Myocyte (in vitro differentiated cells): ENCODE measurements at places on chromosomes 5 and 9. TPM values are rescaled to one million over a fixed set of nuclear protein-coding genes. Genes with fewer than 3 reads are reported as not detected.

DNA sequence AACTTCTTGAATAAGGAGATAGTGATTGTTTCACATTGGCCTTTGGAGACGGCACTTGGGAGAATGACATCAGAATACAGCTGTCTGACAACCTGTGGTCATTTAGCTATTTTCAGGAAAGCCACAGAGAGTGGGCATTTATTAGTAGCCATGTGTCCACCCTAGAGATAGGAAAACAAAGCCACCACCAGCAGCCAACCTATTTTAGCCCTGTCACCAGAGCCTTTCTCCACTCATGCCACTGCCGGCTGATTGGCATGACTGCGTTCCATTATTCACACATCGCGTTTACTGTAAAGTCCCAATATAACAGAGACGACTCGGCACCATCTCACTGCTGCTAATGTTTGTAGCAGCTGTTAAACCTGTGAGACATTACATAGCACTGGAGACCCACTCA, 330.1 kb downstream of the NDUFS4 start:
- peak; percentile 90 for DNase-seq

GRCh38 chr5:131495536-131496399, 139.3 kb downstream of the RAPGEF6 start:
- DNase-seq: no peak

DNA sequence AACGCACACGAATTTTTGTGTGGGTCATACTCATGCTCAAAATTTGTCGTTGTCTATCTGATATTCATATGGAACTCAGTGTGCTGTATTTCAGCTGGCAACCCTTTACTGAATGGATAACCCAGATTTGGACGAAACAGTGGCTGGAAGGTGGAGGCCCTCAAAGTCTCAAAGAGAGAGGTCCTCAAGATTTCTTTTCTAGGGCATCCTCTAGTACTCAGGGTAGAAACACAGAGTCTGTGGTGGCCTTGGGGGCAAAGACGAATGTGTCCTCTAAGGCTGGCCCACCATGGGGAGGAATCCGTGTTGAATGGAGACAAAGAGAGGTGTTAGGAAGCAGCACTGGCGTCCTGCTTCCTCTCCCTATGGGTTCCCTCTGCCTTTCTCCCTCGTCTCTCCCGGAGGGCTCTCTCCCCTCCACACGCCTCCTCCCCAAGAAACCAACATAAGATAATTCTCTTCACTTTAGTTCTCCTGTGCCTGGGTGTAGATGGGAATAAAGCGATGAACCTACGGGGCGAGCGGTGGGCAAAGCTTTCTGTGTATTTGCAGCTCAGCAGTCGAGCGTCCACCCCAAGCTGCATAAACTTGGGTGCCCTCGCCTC, 333.7 kb downstream of the CWC27 start:
- no peak for DNase-seq

- DNase-seq: no peak
These were observed 113.8 kb downstream of the GNAQ start for GRCh38 chr9:77917800-77918199.

- DNase-seq: no peak
These were observed 300.0 kb downstream of the SH3GL2 start for GRCh38 chr9:17878810-17879370.

DNA sequence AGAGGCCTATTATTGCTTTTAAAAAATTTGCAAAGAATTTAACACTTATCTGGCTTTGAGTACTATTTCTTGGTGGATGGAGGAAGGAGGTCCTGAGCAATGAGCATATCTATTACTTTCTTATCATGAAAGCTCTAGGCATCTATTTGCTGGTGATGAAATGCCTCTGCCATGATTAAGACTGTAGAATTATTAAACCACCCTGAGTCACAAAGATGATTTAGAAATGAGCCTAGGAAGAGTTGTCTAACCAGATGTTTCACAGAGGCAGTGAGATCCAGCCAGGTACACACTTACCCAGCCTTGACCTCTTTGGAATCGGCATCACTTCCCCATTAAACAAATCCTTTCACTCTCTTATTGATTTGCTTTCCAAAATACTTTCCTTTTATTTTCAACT, 304.4 kb upstream of the KIF2A start:
- no peak for DNase-seq

DNA sequence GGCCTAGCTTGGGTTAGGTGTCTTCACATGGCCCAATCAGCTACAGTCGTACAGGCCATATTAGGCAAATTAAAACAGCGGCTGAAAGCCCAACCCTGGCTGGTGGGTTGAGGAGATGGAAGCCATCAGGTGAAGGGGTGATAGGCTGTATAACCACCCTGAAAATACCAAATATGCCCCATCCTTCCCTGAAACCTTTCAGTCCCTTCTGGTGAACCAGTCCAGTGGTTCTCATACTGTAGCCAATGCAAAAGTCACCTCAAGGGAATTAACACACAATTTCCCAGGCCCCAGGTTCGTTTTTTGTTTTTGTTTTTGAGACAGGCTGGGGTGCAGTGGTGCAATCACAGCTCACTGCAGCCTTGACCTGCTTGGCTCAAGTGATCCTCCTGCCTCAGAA, 19.8 kb upstream of the KCNV2 start:
- no peak for DNase-seq

DNA sequence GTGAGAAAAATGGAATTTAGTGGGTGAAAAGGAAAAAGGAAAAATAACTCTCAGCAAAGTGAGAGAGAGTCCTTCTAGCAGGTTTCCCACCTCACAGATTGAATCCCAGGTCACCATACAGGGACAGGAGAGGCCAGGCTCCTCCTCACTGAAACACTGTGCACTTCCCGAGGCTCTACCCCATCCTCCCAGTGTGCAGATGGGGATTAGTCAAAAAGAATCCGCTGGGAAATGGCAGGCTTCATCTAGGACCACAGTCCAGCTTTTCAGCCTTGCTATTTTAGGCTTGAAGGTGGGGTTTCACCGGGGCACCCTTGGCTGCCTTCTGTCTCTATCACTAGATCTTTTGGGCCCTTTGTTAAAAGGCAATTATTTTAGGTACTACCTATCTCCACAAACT, 47.8 kb downstream of the YIPF5 start:
- no peak for DNase-seq

GRCh38 chr9:131579789-131580211, 34.5 kb downstream of the PRRT1B start:
- no peak for DNase-seq

GRCh38 chr9:136088939-136089696, 6.0 kb downstream of the NACC2 start:
- no peak for DNase-seq

DNA sequence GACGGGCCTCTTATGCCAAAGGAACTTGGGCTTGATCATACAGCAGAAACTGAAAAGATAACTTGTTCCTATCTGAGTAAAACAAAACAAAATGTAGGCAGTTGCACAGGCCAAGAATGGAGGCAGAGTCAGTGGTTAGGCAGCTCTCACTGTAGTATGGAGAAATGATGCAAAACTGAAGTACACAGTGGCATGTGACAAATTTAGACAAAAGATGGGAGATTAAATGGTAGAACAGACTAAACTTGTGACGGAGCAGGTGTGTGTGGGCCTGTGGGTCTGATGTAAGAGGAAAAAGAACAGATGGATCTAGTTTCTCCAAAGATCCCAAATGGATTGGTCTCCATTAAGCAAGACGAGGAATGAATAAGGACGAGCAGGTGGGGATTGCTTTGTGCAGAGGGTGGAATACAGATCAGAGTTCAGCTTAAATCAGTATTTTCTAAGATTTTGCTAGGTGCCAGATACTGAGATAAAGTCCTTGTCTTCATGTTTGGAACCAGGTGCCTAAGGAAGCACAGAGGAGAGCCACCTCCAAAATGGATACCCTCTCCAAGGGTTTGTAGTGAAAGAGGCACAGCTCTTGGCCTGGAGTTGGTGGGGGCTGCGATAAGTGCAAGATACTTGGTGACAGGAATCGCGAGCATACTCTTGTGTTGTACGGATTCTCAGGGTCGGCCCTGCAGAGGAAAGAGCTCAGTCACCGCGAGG, 722 bp upstream of the DCP2 start:
- DNase-seq: peak; percentile 27

The NR2F1-AS1 gene
- total RNA-seq: 3.2 and 5.5 TPM in 2 replicates

The ANKRD18A gene
- total RNA-seq: 0.24 and 0.73 TPM in 2 replicates

The NSG2 gene
- total RNA-seq: 0.13 TPM in 1 of 2 replicates, not detected in the other

The CDH6 gene
- not detected in 2 replicates for total RNA-seq

The PCDHA7 gene
- total RNA-seq: 0.36 and 0.48 TPM in 2 replicates

The WDR38 gene
- total RNA-seq: 0.16 TPM in 1 of 2 replicates, not detected in the other
